ENCODE measurements at places on chromosomes 4 and X. TPM values are rescaled to one million over a fixed set of nuclear protein-coding genes. Genes with fewer than 3 reads are reported as not detected.

DNA sequence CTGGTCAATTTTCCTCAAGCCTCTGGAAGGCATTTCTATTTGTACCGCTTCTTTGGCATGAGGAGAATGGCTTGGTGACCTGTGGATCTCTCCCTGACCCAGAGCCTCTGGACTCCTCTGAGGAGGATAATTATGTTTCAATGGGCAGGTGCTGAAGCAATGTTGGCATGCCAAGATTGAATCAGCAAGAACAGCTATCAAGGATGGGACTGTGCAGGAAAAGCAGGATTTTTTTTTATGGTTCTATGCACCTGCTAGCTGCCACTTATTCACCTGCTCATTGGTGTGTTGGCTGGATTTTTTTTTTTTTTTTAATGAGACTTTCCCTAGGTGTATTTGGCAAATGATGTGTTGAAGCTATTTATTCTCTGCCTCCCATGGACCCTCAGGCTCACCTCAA lies 821.2 kb downstream of the RPA4 start:
- H3K4me3 ChIP-seq = no peak overlapping the region
- no peaks in the 10 kb centered on the region for H3K36me3 ChIP-seq
- no peak for DNase-seq

GRCh38 chrX:134443461-134443860 lies 16.5 kb upstream of the HPRT1 start:
- DNase-seq = no peak
- H3K36me3 ChIP-seq = no peaks in the 10 kb centered on the region
- H3K27me3 ChIP-seq = no peaks in the 10 kb centered on the region
- H3K4me1 ChIP-seq = no peaks in the 10 kb centered on the region
- H3K4me3 ChIP-seq = no peak overlapping the region

DNA sequence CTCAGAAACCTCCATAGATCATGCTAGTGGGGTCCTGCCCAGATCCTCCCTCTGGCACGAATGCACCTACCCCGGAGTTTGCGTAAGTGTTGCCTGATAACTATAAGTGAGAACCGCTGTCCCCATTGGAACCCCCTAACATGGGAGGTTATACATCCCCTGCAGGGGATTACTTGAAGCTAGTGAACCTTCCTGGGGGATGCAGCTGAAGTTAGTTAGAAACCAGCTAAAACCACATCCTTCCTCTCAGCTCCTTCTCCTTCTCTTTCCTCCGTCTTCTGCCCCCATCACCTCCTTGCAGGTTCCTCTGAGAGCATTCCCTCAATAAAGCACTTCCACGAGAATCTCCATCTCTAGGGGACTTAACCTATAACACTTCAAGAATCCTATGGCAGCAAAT lies 95.0 kb downstream of the ZNF827 start:
- H3K36me3 ChIP-seq = peaks cover 25% of the 10 kb centered on the region
- H3K27ac ChIP-seq = no peak overlapping the region
- no peak overlapping the region for H3K4me3 ChIP-seq
- DNase-seq = no peak
- H3K27me3 ChIP-seq = no peaks in the 10 kb centered on the region
- peaks cover 4% of the 10 kb centered on the region for H3K4me1 ChIP-seq

GRCh38 chr4:16048619-16049419 lies 35.0 kb downstream of the PROM1 start:
- H3K4me3 ChIP-seq = no peak overlapping the region
- H3K36me3 ChIP-seq = no peaks in the 10 kb centered on the region
- peaks cover 13% of the 10 kb centered on the region for H3K4me1 ChIP-seq
- H3K27ac ChIP-seq = peak overlapping the region; percentile 64
- peak; percentile 75 for DNase-seq

DNA sequence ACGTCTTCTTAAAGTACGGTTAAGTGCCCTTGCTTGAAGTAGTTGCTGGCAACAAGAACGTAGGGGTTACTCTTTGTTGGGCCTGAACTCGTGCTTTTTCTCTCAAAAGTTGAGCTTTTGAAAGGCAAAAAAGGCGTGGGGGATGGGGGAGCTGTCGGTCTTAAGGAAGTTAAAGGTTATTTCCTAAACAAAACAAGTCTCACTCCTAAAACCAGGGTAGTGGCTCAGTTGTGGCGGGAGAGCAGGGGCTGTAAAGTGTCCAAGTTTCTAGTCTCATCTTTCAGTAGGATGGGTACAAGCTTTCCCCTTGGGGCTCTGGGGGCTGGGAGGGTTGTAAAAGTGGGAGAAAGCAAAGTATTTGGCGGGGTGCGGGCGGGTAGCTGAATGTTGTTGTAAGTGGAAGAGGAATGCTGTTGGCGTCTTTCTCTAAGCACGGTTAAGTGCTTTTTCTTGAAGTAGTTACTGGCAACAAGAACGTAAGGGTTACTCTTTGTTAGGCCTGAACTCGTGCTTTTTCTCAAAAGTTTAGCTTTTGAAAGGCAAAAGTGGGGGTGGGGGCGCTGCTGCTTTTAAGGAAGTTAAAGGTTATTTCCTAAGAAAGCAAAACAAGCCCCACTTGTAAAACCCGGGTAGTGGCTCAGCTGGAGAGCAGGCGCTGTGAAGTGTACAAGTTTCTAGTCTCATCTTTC lies 904 bp upstream of the WDR1 start:
- DNase-seq = peak; percentile 74
- H3K4me1 ChIP-seq = peaks cover 60% of the 10 kb centered on the region

- no peak overlapping the region for H3K27ac ChIP-seq
- peaks cover 2% of the 10 kb centered on the region for H3K4me1 ChIP-seq
- DNase-seq = no peak
- H3K4me3 ChIP-seq = no peak overlapping the region
- peaks cover 22% of the 10 kb centered on the region for H3K36me3 ChIP-seq
Measured at GRCh38 chr4:1896658-1896991, 25.4 kb downstream of the NSD2 start.

GRCh38 chr4:152961773-152962115 lies 25.6 kb downstream of the FHDC1 start:
- H3K4me3 ChIP-seq = no peak overlapping the region
- H3K27me3 ChIP-seq = no peaks in the 10 kb centered on the region
- peaks cover 17% of the 10 kb centered on the region for H3K36me3 ChIP-seq
- DNase-seq = no peak
- H3K27ac ChIP-seq = no peak overlapping the region
- peaks cover 18% of the 10 kb centered on the region for H3K4me1 ChIP-seq

DNA sequence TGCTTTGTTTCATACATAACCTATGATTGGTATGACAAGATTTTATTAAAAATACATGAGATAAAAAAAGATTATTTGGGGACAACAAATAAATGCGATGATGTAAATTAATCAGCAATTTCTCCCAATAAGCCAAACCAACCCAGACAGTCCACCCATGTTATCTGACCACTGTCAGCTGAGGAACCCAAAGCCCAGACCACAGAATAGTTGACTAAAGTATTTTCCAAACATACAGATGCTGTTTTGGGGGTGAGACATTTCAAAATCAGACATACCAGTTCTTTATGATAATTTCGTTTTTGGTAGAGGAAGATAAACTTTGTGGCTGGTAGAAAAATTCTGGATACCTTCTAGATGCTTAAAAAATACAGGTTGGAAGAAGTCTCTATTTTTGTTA lies 650.8 kb upstream of the FAM241A start:
- H3K27ac ChIP-seq = no peak overlapping the region
- H3K27me3 ChIP-seq = no peaks in the 10 kb centered on the region
- H3K4me3 ChIP-seq = no peak overlapping the region
- no peaks in the 10 kb centered on the region for H3K4me1 ChIP-seq

DNA sequence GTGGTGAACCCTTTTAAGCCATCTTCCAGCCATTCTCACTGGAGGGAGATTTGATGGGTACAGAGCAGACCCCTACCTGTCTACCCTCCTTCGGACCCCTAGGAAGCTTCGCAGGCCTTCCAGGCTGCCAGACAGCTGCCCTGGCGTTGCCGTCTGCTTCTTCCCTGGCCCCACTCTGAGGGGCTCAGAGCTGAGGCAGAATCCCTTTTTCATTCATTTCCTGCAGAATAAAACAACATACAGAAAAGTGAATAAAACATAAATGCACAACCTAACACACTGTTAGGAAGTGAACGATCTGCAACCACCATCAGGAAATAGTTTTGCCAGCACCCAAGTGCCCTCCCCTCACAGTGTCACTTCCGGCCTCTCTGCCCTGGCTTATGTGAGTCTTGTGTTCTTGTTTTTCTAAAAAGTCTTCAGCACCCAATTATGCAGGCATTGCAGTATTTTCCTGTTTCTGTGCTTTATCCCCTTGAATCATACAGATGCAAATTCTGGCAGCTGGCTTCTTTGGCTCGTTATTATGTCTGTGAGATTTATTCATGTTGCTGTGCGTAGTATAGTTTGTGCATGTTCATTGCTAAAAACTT lies 5.6 kb upstream of the ADD1 start:
- peak overlapping the region; percentile 9 for H3K4me3 ChIP-seq
- DNase-seq = peak; percentile 89
- H3K27ac ChIP-seq = peak overlapping the region; percentile 71
- peaks cover 53% of the 10 kb centered on the region for H3K4me1 ChIP-seq
- no peaks in the 10 kb centered on the region for H3K27me3 ChIP-seq

DNA sequence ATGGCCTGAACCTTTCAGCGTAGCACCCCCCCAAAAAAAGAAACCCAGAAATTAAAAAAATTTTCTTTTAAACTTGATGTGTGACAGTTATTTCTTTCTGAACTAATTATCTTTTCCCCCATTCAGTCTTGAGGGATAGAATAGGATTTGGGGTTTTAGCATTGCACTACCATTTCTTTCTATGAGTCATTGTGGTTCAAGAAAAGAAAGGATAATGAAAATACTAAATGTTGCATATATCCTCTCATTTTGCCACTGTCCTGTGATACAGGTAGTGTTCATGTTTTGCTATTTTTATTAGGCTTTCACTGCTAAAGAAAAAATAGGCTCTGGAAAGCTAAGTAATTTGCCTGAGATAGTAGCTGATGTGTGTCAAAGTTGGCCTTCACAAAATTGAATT lies 39.4 kb upstream of the DCK start:
- no peaks in the 10 kb centered on the region for H3K27me3 ChIP-seq
- H3K36me3 ChIP-seq = peaks cover under 1% of the 10 kb centered on the region
- no peak for DNase-seq
- no peak overlapping the region for H3K4me3 ChIP-seq
- H3K27ac ChIP-seq = no peak overlapping the region

GRCh38 chr4:56077676-56078075 lies 128.9 kb downstream of the CEP135 start:
- H3K4me1 ChIP-seq = no peaks in the 10 kb centered on the region
- H3K4me3 ChIP-seq = no peak overlapping the region
- H3K27ac ChIP-seq = no peak overlapping the region
- DNase-seq = no peak
- no peaks in the 10 kb centered on the region for H3K36me3 ChIP-seq
- no peaks in the 10 kb centered on the region for H3K27me3 ChIP-seq

DNA sequence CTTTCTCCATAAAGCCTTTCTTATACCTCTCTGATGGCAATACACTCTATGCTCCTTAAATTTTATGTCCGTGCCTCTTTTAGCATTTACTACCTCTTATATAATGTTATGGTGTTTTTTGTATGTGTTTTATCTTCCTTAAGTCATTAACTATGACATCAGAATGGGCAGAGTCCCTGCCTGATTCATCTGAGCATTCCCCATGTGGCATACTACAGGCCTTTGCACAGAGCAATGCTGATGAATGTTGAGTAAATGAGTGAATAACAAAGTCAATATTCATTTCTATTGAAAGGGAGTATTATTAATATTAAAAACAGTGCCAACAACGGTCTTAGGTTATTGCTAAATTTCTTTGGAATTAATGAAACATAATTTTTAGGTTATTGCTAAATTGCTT lies 18.8 kb upstream of the RPS6KA3 start:
- H3K4me1 ChIP-seq = no peaks in the 10 kb centered on the region
- no peak overlapping the region for H3K27ac ChIP-seq
- H3K36me3 ChIP-seq = no peaks in the 10 kb centered on the region

DNA sequence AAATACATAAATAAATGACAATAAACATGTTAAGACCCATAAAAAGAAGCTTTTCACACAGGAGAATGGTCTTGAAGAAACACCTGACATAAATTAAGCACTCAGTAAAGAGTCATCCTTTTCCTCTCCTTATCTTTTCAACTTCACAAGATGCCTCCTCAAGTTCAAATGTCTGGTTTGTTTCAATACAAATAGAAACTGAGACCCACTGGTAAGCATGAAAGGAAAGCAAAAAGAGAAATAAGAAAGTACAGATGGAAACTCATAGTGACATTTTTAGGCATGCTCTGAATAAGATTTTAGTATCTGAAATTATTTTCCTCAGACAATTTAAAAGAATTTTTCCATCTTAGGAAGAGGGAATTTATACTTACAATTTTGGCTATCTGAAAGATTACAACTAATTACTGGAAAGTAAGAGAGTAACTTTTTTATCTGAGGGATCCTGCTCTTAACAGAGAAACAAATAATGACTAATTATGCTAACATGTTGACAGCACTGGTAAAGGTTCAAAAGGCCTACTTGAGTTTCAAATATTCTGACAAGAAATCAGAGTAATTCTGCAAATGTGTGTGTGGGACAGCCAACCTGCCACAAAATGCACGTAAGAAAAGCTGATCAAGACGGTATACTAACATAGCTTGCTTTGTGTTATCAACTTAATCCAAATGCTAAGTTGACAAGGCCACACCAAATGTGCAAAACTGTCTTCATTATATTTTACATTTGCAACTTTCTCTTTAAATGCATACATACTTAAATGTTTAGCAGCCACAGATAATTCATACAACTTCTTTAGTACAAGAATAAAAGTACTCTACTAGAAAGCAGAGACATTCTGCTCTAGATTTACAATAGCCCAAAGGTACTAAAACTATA lies 113.0 kb downstream of the IQCM start:
- no peak overlapping the region for H3K27ac ChIP-seq
- H3K36me3 ChIP-seq = no peaks in the 10 kb centered on the region

GRCh38 chrX:15854712-15855567 lies at the start of gene AP1S2:
AP1S2 (minus strand) TSS chrX:15854813; CDS start chrX:15852524, 2,289 bp downstream.
- H3K27ac ChIP-seq = peak within 1 kb of the TSS; percentile 84
- H3K27me3 ChIP-seq = peaks cover 26% of the 10 kb centered on the region
- H3K4me3 ChIP-seq = peak within 1 kb of the TSS; percentile 69
- peak; percentile 97 for DNase-seq
- H3K4me1 ChIP-seq = peaks cover 7% of the 10 kb centered on the region

- H3K36me3 ChIP-seq = no peaks in the 10 kb centered on the region
- peak; percentile 0 for DNase-seq
- H3K4me1 ChIP-seq = no peaks in the 10 kb centered on the region
- no peak overlapping the region for H3K27ac ChIP-seq
- H3K4me3 ChIP-seq = no peak overlapping the region
- H3K27me3 ChIP-seq = no peaks in the 10 kb centered on the region
Measured at GRCh38 chr4:34566091-34566490, 1678.2 kb downstream of the ARAP2 start.

GRCh38 chrX:18888281-18888680 lies 95.6 kb downstream of the PHKA2 start:
- peaks cover 60% of the 10 kb centered on the region for H3K4me1 ChIP-seq
- peaks cover 38% of the 10 kb centered on the region for H3K27me3 ChIP-seq
- peak overlapping the region; percentile 85 for H3K27ac ChIP-seq

- DNase-seq = no peak
- H3K27ac ChIP-seq = no peak overlapping the region
- no peaks in the 10 kb centered on the region for H3K4me1 ChIP-seq
- no peaks in the 10 kb centered on the region for H3K36me3 ChIP-seq
Measured at GRCh38 chr4:89994176-89994873, 99.7 kb downstream of the MMRN1 start.

- no peak overlapping the region for H3K27ac ChIP-seq
- H3K36me3 ChIP-seq = no peaks in the 10 kb centered on the region
- no peaks in the 10 kb centered on the region for H3K4me1 ChIP-seq
- H3K27me3 ChIP-seq = no peaks in the 10 kb centered on the region
Measured at GRCh38 chr4:21083413-21083812, 383.2 kb downstream of the PACRGL start.

Gene VCX3B
- total RNA-seq = not detected

Gene MPP1
- total RNA-seq = 16.6 TPM

Gene ARX
- 1.4 TPM for total RNA-seq

Gene GCNA
- 2.9 TPM for total RNA-seq

Gene SLITRK4
- 4.7 TPM for total RNA-seq

Gene CXCL1
- total RNA-seq = 0.13 TPM

Gene NPNT
- total RNA-seq = 112 TPM

Gene GTPBP6
- 27.3 TPM for total RNA-seq

Gene MAP3K15
- total RNA-seq = 0.13 TPM

Gene ITGB1BP2
- total RNA-seq = 140 TPM

Gene FAM241A
- total RNA-seq = 1.9 TPM

Gene IL21
- not detected for total RNA-seq
